ENCODE measurements at places on chromosomes 5 and 9.

GRCh38 chr5:140336388-140336787 is 10.0 kb downstream of the HBEGF start:
- DNase-seq: no peak

- DNase-seq: no peak
These were observed 340.2 kb downstream of the ADAMTS6 start for GRCh38 chr5:65141493-65141892.

DNA sequence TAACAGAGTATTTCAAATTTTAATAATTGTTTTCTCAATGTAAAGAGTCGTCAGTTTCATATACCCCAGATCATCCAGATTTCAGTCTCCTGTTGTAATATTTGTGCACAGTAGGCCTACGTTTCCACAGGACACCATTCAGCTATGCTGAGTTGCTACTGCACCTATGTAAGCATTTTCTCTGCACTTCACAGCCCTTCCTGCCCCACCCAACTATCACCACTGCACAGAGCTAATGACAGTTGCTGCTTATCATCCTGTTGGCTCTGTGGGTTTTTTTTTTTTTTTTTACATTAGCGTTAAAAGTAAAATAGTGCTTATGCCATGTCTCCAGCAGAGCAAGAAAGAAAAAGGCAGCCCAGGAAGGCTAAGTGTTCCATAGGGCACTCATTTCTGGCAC is 5.9 kb upstream of the PRKACG start:
- DNase-seq: no peak

DNA sequence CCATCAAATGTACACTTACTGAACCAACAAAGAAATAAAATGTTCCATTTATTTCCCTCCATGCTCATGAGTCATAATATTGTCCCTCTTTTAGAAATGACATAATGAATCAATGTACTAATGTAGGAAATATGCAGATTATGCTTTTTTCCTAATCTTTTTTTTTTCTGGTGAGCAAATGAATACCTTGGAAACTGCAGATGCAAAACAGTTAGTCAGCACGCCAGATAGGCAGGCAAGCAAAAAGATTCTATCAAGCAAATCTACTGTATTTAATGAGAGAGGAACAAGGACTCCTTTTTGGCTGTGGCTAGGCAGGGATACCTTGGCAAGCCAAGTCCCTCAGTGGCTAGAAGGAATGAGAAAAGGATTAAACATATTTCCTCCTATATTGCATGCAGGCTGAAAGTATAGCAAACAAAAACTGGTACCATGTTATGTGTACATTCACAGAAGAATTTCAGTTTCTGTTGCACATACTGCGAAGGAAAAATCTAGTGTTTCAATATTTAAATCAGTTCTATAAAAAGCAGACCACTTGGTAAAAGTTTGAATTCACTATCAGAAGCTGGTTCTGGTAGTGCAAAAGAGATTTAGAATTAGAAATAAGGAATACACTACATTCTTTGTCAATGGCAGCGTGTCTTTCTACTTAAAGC is 605.4 kb downstream of the TLE1 start:
- DNase-seq: no peak

- DNase-seq: no peak
These were observed 116.7 kb upstream of the LMX1B start for GRCh38 chr9:126496781-126497659.

GRCh38 chr9:125538092-125538473 is 168.9 kb downstream of the MAPKAP1 start:
- no peak for DNase-seq

GRCh38 chr9:30078195-30078594 is 2306.2 kb upstream of the ACO1 start:
- no peak for DNase-seq

DNA sequence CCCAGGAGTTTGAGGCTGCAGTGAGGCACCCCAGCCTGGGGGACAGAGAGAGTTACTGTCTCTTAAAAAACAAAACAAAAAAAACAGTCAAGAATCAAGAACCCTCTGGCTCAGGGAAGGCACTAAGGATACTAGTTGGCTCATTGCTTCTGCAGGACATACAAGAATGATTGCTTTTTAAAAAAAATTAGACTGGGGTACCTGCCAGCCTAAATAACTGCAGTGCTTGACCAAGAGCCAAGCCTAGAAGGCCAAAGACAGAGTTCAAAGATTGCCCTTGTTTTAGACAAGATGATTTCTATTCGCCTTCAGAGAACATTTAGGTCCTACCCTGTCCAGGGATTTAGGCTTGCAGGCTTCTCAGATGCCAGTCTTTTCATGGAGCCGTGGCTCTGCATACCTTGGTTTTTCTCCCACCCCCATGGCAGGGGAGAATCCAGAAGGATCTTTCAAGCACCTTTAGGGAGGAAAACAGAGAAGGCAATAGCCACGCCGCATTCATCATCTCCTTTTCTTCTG is 93.7 kb upstream of the IL6ST start:
- DNase-seq: no peak

DNA sequence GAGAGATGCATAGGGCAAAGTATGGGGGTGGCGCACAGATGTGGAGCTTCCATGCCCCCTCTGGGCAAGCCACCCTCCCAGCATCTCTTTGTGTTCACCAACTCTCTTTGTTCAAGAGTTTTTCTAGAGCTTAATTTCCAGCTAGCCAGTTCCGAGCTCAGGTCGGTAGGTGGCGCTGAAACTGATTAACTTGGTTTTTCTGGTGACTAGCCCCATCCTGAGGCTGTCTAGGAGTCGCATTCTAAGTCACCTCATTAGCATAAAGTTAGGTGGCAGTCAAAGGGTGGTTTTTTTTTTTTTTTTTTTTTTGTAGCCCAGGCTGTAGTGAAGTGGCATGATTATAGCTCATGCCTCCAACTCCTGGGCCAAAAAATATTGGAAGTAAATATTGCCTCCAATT is 476.4 kb downstream of the KDM4C start:
- DNase-seq: peak; percentile 12

DNA sequence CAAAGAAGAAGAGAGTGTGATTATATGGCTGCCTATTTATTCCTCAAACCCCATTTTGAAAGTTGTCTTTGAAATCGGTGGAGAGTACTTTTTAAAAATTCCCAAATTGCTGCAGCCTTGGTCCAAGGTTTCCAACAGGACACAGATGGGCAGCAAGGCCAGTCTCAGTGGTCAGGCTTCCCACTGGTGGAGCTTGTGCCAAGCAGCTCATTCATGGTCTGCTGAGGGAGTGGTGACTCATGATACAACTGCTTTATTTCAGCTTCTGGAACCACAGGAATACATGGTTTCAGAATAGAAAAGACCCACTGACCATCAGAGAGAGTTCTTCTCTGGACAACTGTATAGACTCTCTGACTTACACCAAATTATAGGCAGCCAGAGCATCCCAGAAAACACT is 673.1 kb upstream of the KLF4 start:
- no peak for DNase-seq

- no peak for DNase-seq
These were observed 15.3 kb downstream of the MVB12B start for GRCh38 chr9:126341902-126342301.

GRCh38 chr5:153959134-153959957 is 79.4 kb downstream of the FAM114A2 start:
- no peak for DNase-seq

DNA sequence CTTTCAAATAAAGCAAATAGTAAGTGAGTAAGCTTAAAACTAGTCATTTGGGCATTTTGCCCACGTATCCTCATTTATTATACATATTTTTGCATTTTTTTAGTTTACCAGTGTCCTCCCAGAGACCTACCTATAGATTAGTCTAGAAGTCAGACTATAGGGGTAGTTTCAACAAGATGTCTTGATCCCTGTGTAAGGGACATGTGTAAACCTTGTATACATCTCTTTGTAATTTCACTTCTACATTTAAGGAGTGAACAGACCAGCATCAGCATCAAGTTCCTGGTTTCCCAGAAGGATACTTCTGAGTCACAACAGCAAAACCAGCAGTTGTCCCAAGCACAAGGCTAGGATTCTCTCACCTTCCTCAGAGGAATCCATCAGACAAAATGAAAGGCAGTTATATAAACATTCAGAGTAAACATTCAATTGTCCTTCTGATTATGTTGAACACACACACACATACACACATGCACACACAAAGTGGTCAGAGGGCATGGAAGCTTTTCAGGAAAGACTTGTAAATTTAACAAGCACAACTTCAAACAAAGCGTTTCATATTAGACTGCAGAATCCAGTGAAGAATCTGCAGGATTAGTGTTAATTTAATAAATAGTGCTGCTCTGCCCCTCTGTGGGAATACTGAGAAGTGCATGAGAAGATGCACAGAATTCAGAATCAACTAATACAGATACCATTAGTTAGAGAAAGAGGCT is 55.4 kb downstream of the HINT1 start:
- DNase-seq: peak; percentile 2

- no peak for DNase-seq
These were observed 63.6 kb upstream of the MAMDC2 start for GRCh38 chr9:69980041-69980440.

GRCh38 chr9:137390553-137391410 is 32.2 kb downstream of the EXD3 start:
- DNase-seq: no peak

DNA sequence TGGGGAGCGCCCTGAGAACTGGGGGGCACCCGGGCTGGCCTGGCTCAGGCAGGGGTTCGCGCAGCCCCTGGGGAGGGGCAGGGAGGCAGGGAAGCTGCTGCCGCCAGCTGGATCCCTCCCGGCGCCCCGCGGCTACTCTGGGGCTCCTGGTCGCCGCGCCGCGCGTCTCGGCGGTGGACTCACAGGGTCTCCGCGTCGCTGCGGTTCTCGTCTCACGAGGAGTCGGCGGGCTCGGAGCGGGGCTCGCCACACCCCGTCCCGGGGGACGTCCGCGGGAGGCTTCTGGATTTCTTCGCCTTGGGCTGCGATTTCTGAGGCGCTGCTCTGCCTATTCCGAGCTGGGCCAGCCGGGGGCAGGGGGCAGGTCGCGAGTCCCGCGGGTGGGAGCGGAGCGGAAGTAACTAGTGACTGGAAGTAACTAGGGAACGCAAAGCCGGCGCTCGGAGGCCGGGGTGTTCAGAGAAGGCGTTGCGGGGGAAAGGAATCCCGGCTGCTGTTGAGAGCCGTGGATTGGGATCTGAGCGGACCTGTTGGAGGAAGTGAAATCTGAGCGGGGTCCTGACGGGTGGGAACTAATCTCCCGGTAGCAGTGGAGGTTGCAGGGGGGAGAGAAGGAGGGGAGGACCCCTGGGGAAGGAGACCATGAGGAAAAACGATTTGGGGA is 511 bp downstream of the CYSTM1 start:
- DNase-seq: peak; percentile 46

DNA sequence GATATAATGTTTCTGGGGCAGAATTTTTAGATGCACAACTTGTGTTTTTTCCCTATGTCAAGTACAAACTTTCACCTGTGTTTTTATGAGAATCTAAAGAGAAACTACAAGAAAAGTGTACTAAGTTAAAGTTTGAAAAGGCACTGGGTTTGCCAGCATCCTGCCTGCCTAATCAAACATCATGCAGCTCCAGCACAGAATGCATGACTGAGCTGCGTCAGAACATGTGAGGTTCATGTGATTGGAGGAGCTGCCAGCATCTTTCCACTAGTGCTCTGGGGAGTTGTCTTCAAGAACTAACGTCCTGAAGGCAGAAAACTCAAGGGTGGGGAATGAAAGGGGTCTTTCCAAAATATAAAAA is 46.1 kb upstream of the RIC1 start:
- DNase-seq: no peak

DNA sequence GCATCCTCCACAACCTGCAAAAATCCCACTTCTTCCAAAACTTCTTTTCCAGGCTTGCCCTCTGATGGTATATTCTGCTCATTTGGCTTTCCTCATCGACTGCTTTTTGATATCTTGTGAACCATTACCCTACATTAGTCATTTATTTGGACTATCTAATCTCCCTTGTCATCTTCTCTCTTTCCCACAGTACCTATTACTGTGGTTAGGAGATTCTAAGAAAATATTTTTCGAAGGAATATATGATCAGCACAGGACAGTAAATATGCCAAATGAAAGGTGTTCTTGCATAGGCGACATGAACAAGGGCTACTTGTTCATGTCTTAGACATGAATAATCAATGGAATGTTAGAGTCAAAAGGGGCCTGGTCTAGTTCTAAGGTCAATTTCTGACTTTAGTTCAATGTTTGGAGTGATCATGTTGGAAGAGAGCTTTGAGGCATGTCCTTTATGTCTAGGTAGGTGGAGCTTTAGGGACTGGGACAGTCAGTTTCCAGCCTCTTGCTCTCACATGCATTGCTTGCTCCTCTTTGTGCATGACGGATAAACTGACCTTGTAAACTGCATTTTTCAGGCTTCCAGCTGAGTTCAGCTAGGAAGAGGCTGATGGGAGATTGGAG is 243.4 kb upstream of the RPS23 start:
- no peak for DNase-seq

DNA sequence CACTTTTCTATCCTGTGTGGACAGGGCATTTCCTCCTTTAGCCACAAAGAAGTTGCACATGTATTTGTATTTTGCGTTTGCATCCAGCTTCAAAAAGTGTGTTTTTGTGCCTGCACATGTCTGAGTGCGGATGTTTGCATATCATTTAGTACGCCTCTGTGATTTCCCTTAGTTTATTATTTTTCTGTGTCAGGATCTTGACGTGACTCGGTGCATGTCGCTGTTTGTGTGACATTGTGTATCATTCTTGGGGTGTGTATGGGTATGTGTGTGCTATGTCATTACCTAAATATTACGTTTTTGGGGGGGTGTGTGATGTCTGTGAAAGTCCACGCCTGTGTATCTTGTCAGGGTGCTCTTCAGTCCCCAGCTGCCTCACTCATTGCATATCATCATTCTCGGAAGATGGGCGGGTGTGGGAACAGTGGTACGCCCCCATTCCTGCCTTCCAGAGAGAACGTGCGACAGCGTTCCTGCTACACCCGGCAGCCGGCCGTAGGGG is 416 bp upstream of the PAIP2 start:
- no peak for DNase-seq

DNA sequence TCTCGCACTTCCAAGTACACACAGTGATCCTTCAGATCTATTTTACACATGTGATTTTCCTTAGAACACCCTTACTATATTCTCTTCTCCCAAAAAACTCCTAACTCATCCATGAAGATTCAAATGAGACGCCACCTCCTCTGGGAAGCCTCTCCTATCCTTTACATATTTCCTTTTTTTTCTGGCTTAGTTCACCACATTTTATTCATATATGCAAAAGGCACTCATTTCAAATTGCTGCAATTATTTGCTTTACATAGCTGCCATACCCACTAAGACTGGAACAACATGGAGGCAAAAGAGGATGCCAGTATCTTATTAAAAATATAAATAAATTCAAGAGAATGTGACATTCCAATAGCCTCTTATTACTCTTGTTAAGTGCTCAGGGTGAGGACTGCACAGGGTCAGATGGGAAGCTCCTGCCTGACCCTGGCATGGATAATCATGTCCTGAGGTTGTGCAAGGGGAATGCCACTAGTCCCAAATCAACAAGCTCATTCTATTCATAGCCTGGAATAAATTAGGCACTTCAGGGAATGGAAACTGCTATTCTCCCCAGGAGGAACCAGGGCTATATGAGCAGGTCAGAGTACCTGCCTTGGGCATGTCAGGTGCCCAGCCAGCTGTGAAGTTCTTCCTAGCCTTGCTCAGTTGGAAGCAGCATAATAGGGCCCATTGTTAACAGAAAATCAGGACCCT is 262.9 kb downstream of the FBXL17 start:
- DNase-seq: no peak

- no peak for DNase-seq
These were observed 277.8 kb downstream of the RAB3C start for GRCh38 chr5:58860680-58861079.

GRCh38 chr5:176396330-176396729 is 7.8 kb downstream of the HIGD2A start:
- no peak for DNase-seq

- no peak for DNase-seq
These were observed 29.6 kb upstream of the BOD1 start for GRCh38 chr5:173645890-173646574.

All from stimulated activated CD4-positive, alpha-beta T cell treated with anti-CD3 and anti-CD28 coated beads, Interleukin-1b, Interleukin-23, amount 100 ng/mL, for 24 hours (primary cell).